NCI-H1930 (cell line): ENCODE measurements at places on chromosomes 2 and 18.
A peak's percentile ranks its signal among the peaks of the same experiment; 100 is the strongest.

GRCh38 chr2:33291278-33292013 is 185.0 kb upstream of the RASGRP3 start:
- DNase-seq, result peak; percentile 68

- DNase-seq, result no peak
Measured at GRCh38 chr2:176997074-176997791, 215.4 kb upstream of the HNRNPA3 start.

DNA sequence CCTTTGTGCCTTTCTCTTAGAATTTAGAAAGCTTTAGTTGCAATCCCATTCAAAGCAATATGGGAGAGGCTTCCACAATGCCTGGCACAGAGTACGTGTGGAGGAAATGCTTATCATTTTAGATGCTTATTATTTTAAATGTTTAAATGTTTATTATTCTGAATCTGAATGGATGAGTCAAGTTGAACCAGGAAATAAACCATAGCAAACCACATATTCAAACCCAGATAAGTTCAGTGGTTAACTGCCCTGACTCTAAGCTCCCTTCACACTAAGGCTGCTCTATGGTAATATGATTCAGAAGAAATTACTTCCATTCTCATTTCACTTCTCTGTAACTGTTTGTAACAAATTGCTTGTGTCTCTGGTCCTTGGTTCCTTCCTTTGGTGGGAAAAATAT is 5.2 kb upstream of the PPP4R1 start:
- DNase-seq, result no peak

GRCh38 chr2:157182834-157183396 is 74.6 kb upstream of the GALNT5 start:
- no peak for DNase-seq

DNA sequence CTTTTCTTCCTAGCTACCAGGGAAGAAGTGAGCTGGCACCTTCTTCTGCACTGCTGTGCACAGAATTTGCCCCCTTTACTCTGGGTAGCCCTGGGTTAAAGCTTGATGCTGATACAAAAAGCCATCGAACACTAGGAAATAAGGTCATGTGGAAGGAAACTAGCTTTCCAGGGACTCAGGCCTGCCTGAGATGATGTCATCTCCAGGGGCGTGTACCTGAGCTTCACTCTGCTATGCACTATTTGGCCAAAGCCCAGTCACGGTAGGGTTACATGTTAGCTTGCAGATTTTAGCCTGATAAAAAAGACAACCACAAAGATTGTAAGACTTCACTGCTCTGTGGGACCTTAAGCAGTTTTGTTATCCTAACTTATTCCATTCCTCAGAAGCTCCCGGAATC is 20.4 kb downstream of the EDAR start:
- no peak for DNase-seq
